Suprapubic skin (tissue), 4 donors: ENCODE measurements at places on chromosomes 2 and 18.

- no peak for DNase-seq
Measured at GRCh38 chr2:108106731-108107130, 120.4 kb downstream of the SLC5A7 start.

DNA sequence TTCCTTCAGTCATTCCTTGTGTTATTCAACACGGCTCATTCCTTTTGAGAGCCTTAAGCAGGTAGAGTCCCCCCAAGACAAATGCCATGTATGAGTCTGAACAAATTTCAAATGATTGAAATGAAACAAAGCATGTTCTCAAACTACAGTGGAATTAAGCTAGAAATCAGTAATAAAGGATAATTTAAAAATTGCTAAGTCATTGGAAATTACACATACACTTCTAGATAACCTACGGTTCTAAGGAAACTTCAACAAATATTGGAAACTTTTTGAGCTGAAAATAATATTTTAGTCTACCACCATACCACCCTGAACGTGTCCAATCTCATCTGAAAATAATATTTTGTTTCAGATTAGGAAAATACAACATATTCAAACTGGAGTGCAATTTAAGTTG, 71.8 kb upstream of the UGP2 start:
- DNase-seq: no peak

GRCh38 chr18:77876319-77876865, 626.7 kb downstream of the GALR1 start:
- no peak for DNase-seq

- DNase-seq: no peak
Measured at GRCh38 chr2:30208453-30208852, 22.9 kb upstream of the LBH start.

DNA sequence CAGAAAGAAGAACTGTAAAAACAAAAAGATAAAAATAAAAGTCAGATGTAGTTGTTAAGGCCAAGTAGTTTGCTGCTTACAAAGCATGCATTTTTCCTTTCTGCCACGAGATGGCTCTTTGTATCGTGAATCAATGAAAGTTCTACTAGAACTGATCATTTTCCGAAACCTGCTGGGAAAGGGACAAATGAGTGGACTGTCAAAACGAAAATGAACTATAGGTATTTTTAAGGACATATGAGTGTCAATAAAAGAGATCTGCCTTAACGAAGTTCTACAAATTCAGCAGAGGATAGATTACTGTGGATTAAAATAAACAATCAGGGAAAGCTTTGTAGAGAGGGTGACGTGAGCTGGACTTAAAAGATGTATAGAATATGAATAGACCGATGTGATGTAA, 15.0 kb upstream of the ELOA2 start:
- DNase-seq: no peak

DNA sequence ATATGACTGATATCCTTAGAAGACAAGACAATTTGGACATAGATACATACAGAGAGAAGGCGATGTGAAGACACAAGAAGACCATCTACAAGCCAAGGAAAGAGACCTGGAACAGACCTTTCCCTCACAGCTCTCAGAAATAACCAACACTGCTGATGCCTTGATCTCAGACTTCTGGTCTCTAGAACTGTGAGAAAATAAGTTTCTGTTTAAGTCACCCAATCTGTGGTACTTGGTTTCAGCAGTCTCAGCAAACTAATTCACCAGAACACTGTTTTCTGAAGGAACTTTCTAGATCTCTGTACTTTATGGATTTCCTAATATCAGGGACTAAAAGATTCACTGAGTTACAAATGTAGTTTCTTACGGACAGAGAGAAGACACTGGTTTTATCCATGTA, 58.8 kb downstream of the NAB1 start:
- DNase-seq: no peak

- DNase-seq: no peak
Measured at GRCh38 chr2:5736886-5737285, 44.7 kb downstream of the SOX11 start.
